Fibroblast of skin of abdomen (primary cell): ENCODE measurements at places on chromosomes 4 and X.

- DNase-seq, result no peak
Observed at GRCh38 chr4:3249711-3250437, 915 bp downstream of the MSANTD1 start.

- peak; percentile 69 for DNase-seq
Observed at GRCh38 chr4:158302076-158302866, 92.0 kb downstream of the TMEM144 start.

GRCh38 chr4:123536225-123536624 lies 139.6 kb downstream of the SPRY1 start:
- DNase-seq, result no peak

GRCh38 chr4:38993683-38994082 lies 38.5 kb downstream of the TMEM156 start:
- DNase-seq, result no peak

DNA sequence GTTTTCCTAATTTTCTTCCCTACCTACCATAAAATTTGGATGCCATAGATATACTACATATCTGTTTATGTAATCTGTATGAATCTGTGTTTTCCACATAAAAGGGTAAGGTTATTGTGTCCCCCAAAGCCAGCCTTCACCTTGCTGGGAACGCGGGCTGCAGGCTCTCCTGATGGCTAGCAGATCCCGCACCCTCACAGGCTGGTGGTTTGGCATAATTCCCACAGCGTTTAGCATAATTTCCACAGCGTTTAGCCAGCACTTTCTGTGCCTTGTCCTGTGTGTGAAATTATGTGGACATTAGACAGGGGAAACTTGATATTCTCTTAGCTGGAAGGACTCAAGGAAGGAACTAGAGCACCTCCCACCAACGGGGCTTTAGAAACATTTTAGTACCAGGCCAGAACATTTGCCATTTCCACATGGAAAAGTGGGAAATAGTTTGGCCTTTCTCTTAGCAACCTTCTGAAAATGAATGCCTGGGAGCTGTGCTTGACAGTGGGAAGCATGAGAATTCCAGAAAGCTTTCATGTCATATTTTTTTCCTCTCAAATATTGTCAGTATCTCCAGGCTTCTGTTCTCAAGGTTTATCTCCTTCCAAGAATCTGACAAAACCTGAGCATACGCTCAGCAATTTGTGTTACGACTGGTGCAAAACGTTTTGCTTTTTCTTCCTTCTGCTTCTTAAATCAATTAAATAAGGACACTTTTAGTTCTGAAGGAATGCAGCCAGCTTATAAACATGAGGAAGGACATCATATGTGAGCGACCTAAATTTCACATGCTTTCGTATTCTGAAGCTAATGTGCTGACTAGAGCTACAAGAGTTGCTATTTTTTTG lies 67.9 kb downstream of the STK32B start:
- DNase-seq, result no peak

DNA sequence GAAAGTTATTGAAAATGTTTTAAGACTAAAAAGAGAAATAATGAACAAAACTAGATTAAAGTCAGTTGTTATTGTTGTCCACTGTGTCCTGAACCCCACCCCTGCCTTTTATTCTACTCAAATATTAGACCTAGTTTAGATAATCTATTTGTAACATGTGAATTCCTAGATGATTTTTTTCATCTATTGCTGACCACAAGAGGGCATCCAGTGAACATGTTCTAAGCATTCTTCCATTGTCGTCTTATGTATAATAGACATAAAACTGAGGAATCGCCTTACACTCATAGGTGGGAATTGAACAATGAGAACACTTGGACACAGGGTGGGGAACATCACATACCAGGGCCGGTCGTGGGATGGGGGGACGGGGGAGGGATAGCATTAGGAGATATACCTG lies 36.4 kb upstream of the HPRT1 start:
- peak; percentile 28 for DNase-seq

DNA sequence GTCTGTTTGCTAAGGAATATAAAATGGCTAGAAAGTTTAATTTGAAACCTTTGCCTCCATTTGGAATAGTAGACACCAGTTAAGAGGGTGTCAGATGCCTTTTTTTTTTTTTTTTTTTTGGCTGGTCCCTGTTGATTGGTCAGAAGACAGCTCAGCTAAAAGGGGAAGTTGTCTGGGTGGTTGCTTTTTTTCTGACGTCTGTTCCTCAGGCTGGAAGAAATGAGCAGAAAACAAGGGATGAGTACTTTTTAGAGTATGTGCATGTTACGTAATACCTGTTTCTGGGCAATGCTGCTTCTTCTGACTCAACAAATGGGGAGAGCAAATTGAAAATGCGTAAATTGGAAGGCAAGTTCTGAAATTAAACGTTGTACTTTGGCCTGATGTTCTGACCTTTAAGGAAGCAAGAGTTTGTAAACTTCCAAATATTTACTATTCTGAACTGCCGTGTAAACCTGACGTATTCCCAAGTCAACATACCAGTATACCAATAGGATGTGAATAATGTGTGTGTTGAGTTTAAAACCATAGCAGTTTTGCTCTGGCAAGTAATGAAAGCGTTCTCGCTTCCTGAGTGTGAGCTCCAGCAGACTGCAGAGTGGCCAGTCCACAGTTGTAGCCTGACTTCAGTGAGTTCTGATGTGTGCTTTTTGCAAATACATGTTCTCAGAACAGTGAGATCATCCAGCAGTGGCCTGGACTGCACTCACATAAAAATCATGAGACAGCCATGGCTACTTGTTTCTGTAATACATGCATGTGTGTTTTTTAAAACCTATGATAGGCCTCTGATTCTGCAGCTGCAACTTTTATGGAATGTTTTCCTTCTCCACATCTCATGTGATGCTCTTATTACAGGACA lies 1.7 kb downstream of the SAT1 start:
- DNase-seq, result peak; percentile 73

DNA sequence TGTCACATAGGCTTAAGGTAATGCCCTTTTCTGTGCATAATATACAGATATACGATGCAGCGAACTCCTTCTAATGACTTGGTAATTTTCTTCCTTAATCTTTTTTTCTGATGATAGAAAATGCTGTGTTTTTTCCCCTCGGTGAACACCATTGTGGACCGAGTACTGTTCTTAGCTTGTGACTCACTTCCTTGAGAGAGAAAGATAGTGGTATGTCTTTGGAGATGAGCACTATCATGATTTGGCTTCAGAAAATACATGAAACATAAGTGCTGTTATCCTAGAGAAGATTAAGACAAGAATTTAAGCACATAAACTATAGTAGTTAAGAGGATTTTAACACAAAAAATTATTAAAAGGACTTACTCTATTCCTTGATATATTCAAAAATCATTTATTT lies 63.9 kb downstream of the RS1 start:
- DNase-seq, result no peak

- DNase-seq, result no peak
Observed at GRCh38 chrX:118062817-118063615, 53.6 kb downstream of the KLHL13 start.

DNA sequence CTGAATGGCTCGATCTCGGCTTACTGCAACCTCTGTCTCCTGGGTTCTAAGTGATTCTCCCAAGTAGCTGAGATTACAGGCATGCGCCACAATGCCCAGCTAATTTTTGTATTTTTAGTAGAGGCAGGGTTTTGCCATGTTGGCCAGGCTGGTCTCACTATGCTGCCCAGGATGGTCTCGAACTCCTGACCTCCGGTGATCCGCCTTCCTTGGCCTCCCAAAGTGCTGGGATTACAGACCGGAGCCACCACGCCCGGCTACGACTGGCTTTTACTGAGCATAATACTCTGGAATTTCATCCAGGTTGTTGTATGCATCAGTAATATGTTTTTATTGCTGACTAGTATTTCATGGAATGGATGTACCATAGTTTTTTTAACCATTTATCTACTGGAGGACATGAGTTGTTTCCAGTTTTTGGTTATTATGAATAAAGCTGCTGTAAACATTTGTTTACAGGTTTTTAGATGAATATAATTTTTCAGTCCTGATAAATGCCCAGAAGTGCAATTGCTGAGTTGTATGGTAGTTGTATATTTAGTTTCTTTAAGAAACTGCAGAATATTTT lies 31.2 kb downstream of the N4BP2 start:
- no peak for DNase-seq

- no peak for DNase-seq
Observed at GRCh38 chr4:115042496-115042895, 70.9 kb downstream of the NDST4 start.

- no peak for DNase-seq
Observed at GRCh38 chr4:78737035-78737434, 39.1 kb upstream of the BMP2K start.

DNA sequence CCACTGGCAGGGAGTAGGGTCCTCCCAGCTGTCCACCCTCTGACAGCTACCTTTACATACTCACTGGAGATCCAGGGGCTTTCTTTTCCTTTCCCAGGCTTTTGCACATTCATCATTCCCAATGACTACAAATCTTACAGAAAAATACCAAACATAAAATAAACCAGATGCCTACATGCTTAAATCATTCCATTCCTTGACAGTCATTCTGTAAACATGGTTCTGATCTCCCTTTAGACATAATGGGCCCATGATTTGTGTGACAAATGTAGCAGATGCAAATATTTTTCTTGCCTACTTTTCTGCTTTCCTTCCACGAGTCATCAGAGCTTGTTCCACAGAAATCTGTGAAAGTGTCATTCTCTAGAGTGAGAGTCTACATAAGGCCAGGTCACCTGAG lies 207.0 kb downstream of the IDS start:
- DNase-seq, result peak; percentile 1

GRCh38 chr4:153765894-153766293 lies 6.1 kb upstream of the RNF175 start:
- no peak for DNase-seq

DNA sequence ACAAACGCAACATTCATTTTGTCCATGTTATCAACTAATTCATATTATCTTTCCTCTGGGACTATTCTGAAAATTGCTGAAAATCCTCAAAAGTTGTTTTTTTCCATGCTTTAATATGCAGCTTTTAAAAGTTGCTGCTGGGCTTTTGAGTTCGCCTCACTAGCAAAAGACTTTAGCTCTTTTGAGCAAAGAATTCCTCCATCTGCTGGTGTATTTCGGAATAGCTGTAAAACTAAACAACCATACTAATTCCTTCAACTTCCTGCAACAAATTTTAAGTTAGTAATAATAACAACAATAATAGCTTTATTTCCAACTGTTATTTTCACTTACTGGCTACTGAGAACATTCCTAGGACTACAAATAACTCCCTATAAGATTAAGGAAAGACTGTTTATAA lies 124.5 kb upstream of the PLAC1 start:
- peak; percentile 49 for DNase-seq

DNA sequence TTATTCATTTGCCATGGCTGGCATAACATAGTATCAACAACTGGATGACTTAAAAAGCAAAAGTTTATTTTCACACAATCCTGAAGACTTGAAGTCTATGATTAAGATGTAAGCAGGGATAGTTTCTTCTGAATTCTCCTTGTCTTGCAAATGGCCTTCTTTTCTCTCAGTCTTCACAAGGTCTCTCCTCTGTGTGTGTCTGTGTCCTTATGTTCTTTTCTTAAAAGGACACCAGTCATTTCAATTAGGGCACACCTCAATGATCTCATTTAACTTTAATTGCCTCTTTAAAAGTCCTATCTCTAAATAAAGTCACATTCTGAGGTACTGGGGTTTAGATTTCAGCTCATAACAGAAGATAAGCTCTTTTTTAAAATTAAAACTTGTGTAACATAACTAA lies 399.7 kb downstream of the PABPC4L start:
- no peak for DNase-seq

- DNase-seq, result no peak
Observed at GRCh38 chr4:164488114-164488513, 265.8 kb upstream of the SMIM31 start.

GRCh38 chr4:107578321-107578720 lies 141.7 kb downstream of the PAPSS1 start:
- peak; percentile 31 for DNase-seq

DNA sequence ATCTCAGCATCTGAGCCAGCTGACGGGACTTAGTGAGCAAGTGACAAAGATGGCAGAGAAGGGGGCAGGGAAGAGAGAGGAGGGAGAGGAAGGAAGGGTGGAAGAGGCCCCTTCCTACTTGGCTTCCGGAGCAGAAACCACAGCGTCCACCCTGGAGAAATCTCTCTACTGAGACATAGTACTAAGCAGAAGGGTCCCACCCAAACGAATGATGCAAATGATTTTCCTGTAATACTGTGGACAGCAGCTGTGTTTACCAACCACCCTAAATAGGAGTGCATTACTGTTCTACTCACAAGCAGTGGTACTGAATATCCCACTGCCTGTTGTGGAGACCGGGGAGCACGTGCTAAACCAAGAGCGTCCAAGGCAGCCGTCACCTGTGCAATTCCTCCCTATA lies 29.4 kb downstream of the DTHD1 start:
- no peak for DNase-seq

DNA sequence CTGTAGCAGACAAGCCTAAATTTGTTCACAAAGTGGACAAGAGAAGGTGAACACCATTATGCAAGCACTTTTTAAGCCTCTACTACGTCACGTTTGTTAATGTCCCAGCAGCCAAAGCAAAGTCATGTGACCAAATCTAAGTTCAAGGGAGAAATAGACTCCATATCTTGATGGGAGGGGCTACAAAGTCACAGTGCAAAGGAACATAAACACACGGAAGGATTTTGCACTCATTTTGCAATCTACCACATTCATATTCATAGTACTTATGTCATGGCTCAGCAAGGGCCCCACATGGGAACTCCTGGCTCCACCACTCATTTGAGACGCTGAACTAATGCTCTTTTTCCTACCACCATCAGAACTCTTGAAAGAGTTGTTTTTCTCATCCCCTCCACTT lies 139.0 kb upstream of the JADE1 start:
- no peak for DNase-seq

DNA sequence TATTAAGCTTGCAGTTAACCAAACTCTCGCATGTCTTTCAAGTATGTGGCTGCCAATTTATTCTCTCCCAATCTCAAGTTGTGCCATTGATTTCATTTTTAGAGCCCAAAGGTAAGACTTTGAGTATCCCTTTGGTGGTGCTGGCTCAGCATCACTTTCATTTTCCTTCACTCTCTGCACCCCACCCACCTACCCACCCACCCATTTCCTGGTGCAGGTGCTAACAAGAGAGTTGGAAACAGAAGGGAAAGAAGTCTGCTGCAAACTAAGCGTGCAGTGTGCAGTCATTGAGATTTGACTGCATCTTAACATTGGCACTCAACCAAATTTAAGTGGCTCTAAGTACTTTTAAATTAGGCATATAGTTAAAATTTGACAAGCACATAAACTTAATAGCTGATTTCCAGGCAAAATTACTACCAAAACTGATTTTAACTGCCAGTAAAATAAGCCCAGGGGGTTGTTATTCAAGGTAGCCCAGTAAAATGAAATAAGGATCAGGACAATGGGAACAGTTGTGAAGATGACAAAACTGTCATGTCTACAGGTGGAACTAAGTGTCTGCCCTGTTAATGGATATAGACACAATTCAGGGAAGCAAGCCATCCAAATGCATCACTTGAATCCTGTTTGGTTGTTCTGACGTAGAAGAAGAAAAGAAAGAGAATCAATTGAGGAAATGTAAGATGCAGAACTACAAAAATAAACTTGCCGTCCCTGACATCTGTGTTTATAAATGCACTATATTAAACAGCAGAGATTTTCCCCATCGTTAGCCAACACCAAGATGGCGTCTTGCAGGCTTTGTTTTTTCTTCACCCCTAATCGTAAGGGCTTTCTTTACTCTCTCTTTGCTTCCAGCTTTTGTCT lies 184.2 kb downstream of the KDR start:
- DNase-seq, result no peak

- no peak for DNase-seq
Observed at GRCh38 chrX:106927700-106928099, 7.5 kb downstream of the CLDN2 start.
